Stimulated activated CD8-positive, alpha-beta memory T cell treated with anti-CD3 and anti-CD28 coated beads, Interleukin-2, amount 100 ng/mL, for 1 hour (primary cell): ENCODE measurements at places on chromosomes 2 and 18.

DNA sequence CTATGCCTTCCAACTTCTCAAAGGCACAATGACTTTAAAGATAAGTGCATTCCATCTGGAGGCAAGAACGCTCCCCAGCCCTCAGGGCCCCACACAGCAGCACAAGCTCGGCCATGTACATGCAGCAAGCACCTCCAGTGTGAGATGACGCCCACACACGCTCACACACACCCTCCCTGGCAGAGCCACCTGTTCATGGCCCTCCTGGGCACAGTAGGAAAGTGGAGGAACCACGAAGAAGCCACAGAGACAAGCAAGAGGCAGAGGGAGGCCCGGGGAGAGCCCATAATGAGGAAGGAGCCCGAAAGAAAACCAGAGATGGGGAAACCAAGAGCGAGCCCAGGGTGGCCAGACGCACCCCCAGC is 21.7 kb downstream of the BIN1 start:
- DNase-seq, result no peak

DNA sequence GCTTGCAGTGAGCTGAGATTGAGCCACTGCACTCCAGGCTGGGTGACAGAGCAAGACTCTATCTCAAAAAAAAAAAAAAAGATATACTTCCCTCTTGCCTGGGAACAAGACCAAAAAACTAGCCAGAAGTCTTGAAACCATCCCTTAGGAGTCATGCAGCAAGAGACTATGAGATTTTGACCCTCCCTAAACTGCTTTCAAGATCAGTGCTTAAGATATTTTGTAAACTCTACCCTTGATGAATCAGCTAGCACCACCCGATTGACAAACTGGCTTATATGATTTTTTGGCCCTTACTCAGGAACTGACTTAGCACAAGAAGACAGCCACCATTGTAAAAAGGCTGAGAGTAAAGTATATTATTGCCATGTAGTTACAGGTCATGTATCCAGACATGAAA is 3.8 kb downstream of the SULT1C3 start:
- DNase-seq, result no peak

DNA sequence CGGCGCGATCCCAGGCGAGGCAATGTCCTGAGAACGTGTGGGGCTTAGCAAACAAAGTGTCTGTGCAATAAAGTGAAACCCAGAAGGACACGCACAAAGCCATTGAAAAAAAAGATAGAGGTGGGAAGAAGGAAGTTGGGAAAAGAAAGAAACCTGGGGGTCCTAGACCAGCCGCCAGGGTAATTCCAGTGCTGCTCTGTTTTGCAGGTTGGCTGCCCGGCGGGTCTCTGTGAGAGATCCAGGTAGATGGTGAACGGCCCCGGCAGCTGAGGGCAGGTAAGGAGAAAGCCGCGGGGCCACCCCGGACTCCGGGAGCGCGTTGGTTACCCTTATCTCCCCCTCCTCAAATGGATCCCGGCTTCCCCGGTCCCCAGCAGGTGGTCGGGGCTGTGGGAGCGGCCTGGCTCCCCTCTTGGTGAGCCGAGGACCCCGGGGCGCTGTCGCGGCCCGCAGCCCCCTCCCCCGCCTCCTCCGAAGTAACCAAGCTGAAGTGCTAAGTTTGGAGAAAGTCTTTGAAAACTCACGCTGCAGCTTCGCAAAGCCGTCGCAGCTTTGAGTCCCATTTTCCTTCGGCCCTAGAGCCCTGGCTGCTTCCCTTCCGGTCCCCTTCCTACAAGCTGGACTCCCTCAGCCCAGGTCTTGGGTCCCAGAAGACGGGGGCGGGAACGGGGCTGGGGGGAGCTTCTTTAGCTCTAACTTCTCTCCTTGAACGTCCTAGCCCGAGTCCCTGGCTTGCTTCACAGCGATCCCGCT is 588 bp downstream of the OTX1 start:
- DNase-seq, result no peak

DNA sequence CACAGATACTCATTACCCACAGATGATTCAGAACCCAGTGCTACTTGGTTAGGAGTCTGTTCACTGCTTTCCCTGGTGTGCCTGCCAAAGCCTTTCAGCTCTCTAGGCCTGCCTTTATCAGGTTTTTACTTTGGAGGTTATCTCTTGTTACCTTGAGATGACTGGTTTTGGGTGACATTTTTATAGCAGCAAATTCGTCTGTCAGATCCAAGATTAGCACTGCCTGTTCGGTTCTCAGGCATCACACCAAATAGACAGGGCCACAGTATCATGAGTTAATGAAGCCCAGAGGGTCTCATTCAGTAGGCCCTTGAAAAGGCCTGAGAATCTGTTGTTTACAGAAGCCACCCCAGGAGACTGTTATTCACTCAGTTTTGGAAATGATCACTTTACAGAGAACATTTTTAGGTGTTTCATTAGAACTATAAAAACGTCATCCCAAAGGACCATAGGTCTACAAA is 121.2 kb downstream of the OSBPL6 start:
- DNase-seq, result no peak
